ENCODE measurements at places on chromosomes 5 and 9.

DNA sequence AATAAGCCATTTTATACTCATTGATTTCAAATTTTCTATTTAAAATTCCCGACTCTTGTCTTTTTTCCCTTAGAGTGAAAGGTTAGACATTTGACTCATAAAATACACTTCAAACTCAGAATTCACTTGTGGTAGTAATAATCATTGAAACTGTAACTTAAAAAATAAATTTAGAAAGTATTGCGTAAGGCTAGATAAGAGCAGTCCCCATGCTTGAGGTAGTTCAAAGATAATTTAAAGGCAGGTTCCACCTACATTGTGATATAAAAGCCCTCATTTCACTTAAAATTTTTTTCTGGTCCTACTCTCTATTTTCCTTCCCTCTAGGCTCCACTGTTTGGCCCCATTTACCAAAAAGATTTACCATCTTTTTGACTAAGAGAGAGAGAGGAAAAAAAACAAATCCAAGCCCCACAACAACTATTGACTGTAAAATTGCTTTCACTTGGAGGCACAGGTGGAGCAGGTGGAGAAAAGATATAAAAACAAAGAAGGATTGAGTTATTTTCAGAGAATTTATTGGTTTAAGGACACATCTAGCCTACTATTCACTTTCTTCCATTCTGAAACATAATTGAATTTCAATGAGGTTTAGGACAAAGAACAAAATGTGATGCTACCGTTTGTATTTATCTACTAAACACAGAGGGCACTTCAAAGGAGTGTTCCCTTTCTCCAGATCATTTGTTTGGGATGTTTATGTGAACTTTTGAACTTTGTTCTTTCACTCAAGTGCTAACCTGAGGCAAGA is 61.0 kb downstream of the FBXO4 start:
- no peak for DNase-seq

DNA sequence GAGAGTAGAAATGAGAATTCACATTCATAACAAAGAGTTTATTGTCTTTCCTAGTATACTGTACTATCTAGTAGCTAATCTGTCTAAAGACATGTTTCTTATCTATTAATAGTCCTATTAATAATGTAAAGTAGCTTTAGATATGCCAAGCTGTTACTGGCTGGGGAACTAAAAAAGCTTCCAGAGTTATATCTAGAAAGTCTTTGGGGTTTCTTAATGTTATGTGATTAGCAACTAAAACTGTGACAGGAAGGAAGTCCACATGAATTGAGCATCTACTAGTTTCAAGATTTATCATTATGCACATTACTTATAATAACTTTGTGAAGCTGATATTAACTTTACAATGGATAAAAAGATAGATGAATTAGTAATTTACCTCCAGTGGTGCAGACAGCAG is 122.7 kb upstream of the CDKN2B start:
- no peak for DNase-seq

- DNase-seq = no peak
Observed at GRCh38 chr9:78171651-78172050, 64.2 kb upstream of the CEP78 start.

- DNase-seq = peak; percentile 60
Observed at GRCh38 chr5:75509956-75510355, 1.5 kb downstream of the CERT1 start.

DNA sequence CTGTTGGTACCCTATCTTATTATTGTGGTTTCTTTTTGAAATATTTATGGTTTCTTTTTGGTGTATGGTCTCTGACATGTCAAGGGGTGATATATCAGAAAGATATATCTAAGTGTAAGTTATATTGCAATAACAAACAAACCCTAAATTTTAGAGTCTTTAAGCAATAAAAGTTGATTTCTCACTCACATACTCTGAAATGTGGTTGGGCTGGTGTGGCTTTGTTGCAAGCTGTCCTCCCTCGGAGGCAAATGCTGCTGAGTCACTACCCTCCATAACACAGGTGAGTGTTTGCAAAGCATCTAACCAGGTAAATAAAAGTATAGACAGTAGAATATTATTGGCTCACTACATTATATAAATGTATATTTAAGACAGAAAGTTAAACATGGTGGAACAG is 253.2 kb downstream of the CDH18 start:
- DNase-seq = no peak

DNA sequence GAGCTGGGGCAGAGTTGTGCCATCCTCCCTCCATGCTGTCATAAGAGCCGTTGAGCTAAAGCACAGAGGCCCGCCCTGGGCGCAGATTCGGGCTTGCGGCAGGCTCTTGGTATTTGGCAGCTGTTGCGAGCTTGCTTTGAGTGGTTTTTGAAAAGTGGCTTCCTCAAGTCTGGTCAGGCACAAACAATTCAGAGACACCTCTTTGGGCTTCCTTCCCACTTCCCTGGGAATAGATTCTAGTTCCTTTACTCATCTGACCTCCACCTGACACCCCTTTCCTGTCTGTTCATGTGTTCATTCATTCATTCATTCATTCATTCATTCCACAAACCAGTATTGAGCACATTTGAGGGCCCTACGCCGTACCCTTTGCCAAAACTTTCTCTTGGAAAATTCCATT is 27.4 kb downstream of the NCS1 start:
- no peak for DNase-seq

DNA sequence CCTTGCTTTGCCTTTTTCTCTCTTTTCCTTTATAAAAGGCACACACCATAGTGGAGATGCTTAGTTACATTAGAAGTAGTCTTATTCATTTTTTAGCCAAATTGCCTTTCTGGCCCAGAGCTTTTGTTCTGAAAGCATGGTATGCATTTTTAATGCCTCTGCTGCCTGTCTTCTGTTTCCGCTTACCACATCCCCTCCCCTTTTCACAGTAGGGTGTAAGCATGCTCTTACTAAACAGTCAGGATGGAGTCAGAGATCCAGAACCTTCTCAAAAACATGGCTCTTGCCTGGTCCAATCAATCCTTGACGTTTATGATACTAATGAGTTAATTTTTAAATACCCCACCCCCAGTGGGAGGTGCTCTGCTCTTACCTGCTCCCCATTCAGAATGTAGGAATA is 22.5 kb downstream of the PPP3R2 start:
- no peak for DNase-seq

GRCh38 chr5:82183828-82184227 is 94.3 kb downstream of the RPS23 start:
- peak; percentile 5 for DNase-seq

- DNase-seq = no peak
Observed at GRCh38 chr9:134320126-134320867, 6.0 kb upstream of the RXRA start.

GRCh38 chr9:113220467-113221002 is 542 bp downstream of the FKBP15 start:
- no peak for DNase-seq

DNA sequence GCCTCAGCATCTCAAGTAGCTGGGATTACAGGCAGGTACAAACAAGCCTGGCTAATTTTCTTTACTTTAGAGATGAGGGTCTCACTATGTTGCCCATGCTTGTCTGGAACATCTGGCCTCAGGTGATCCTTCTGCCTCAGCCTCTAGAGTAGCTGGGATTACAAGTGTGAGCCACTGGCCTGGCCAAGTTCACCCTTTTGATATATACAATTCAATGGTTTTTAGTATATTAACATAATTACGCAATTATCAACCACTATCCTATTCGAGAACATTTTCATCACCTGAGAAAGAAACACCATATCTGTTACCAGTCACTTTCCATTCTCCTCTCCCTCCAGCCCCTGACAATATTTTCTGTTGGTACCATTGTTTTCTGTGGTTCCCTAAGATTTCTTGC is 3.7 kb upstream of the CDC23 start:
- no peak for DNase-seq

DNA sequence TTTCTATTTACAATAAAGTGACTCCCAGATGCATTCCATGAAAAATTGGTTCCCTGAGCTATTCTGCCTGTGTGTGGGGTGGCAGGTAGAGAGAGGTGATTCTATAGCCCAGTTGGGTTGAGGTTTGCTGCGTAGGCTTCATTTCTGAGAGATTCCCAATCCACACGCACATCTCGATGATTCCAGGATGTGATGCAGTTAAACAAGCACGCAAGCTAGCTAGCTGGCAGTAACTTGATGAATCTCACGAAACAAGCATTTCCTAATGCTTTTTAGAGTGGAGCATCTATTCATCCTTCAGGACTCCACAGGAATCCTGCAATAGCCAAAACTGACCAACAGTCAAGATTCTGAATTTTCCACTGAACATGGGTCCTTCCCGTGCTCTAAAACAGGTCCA is 43.8 kb upstream of the CER1 start:
- DNase-seq = no peak

DNA sequence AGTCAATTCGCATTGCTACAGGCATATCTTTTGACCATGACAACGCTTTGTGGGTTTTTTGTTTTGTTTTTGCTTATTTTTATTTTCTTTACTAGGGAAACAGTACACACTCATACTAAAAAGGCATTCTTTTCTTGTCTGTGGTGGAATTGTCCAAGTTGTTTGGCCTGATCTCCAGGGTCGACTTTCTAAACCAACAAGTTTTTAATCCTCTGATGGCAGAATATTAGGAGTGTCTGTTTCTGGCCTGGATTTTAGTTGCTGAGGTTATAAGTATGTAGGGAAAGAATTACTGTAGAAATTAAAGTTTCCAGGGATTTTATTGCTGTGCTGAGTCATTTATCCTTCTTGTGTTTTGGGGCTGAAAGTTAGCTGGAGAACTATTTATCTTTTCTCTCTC is 218.5 kb downstream of the TAF11L14 start:
- DNase-seq = no peak

DNA sequence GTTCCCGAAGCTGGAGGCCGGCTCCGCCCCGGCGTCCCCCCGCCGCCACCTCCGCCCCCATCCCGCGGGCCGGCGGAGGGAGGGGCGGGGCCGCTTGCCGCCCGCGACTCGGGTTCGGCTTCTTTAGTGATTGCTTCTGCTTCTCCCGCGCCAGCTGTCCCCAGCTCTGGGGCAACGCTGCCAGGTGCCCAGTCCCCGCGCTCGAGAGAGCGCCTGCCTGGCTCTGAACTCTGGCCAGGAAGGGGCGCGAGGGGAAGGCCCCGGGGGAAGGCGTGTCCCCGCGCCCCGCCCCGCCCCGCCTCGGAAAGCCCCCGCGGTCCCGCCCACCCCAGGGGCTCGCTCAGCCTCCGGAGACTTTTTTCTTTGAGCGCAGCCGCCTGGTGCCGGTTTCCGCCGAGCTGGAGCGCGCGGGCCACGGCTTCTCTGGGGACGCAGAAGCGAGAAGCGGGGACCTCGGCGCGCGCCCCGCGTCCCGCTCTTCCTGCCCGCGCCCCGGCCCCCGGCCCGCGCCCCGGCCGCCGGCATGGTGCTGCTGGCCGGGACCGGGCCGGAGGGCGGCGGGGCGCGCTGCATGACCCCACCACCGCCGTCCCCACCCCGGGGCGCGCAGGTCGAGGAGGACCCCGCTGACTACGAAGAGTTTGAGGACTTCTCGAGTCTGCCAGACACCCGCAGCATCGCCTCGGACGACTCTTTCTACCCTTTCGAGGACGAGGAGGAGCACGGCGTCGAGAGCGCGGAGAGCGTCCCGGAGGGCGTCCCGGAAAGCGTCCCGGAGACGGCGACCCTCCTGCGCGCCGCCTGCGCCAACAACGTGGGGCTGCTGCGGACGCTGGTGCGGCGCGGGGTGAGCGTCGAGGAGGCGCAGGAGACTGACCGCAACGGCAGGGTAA is at the start of gene ANKRD33B:
ANKRD33B (plus strand) TSS at position 126 of the 893 bp plus-strand sequence; CDS start at position 524, 398 bp downstream.
- DNase-seq = peak; percentile 60
